ENCODE measurements at places on chromosomes 3 and 15. TPM values are rescaled to one million over a fixed set of nuclear protein-coding genes. Genes with fewer than 3 reads are reported as not detected.

Gene OR5H14
- not detected for total RNA-seq

GRCh38 chr3:132135628-132136333 lies 101.0 kb upstream of the CPNE4 start:
- peak; percentile 79 for DNase-seq

DNA sequence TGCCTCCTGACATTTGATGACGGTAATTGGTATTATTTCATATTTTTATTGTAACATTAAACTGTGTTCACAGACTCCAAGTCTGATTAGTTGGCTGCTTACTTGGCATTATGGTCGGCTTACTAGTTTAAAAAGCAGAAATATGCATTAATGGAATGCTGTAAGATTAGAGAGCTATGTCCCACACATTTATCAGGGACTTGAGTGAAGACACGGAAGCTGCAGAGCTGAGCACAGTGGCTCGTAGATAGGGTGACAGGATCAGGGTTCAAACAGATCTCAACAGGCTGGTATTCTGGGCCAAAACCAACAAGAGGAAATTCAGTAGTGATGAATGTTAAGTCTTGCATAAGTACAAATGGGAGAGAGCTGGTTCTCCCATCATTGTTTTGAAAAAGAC lies 113.8 kb downstream of the ADAMTSL3 start:
- DNase-seq: no peak

DNA sequence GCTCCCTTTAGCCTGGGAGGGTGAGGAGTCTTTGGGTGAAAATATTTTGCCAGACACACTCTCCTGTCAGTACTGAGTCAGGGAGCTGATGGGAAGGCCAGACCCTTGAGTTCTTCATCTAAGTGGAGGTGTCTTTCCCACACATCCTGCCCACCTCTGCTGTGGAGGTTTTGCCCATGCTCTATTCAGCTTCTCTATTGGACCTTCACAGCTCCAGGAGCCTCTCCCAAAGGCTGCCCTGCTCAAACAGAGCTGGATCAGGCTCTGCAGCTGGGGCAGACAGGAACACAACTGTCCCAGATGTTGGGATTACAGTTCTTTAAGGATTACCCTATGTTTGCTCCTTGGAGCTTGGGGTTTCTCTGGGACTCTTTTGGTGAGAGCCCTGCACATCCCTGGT lies 77.9 kb downstream of the SPSB4 start:
- DNase-seq: no peak

- no peak for DNase-seq
These were observed 201.8 kb downstream of the ABHD5 start for GRCh38 chr3:43892526-43892925.

DNA sequence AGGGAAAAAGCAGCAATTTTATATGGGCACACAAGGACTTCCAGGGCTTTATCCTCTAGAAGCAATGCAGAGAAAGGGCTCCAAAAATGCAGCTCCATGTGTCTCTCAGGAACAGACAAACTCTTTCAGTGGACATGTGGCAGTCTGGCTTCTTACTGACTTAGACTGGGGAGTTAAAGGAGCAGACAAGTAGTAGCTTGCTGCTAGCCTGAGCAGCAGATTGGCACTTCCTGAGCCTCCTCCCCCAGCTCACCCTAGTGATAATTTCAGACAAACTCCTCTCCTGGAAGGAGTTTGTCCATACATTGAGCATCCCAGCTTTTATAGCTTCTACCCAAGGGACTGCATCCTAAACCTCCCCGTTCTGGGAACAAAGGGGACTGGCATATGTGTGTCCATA lies 101.7 kb upstream of the MANF start:
- no peak for DNase-seq

- peak; percentile 77 for DNase-seq
These were observed at the start of gene PLXND1 for GRCh38 chr3:129606636-129607390. PLXND1 (minus strand) TSS chr3:129606676; CDS start chr3:129606639, 37 bp downstream.

GRCh38 chr3:178382449-178383061 lies 153.7 kb upstream of the KCNMB2 start:
- DNase-seq: peak; percentile 85

DNA sequence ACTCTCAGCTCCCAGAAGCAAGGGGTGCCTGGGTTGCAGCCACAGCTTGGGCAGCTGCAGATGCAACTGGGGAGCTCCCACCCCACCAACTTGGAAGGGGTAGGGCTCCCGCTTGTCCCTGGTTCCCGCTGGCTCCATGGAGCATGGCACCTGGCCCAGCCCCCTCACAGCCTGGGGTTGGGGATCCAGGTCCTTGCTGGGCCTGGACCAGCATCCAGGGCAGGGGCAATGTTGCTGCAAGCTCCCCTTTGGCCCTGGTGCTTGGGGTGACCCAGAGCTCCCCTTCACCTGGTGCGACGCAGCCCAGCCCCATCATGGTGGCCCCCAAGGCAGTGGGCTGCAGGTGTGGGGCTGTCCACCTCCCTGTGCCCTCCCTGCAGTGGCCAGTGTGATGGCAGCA lies 99.6 kb upstream of the FRMD4B start:
- no peak for DNase-seq

DNA sequence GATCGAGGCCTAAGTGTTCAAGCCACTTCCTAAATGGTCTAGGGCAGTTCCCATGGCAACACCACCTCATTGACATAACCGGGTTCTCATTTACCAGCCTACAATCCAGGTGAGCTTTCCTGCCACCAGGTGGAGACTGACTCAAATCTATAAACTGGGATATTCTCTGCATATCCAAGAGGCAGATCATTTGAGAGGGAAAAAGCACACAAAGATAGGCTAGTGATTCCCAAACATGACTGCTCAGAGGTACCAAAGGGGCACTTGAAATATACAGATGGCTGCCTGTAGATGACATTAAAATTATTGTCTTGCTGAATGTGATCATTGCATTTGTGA lies 141.3 kb upstream of the PROK2 start:
- DNase-seq: peak; percentile 36

Measured in cardiac muscle cell (in vitro differentiated cells and primary cell).